ENCODE measurements at places on chromosomes 12 and 14.
A peak's percentile ranks its signal among the peaks of the same experiment; 100 is the strongest.

DNA sequence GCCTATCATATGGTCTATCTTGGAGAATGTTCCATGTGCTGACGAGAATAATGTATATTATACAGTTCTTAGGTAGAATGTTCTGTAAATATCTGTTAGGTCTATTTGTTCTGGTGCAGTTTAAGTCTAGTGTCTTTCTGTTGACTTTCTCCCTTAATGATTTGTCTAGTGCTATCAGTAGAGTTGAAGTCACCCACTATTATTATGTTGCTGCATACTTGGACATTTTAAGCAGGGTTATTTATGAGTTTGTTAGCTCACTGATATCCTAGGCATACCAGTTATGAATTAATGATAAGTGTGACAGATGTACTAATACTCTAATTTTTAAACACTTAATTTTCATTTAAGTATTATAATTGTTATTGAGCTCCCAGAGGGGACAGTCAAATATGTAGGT is 292.5 kb downstream of the AKAP6 start:
- no peak for DNase-seq

- no peak for DNase-seq
These were observed 10.3 kb downstream of the TESPA1 start for GRCh38 chr12:54974279-54974678.

- DNase-seq, result no peak
These were observed 345.0 kb downstream of the LRIG3 start for GRCh38 chr12:58575256-58575655.

- DNase-seq, result no peak
These were observed 980.1 kb downstream of the NRXN3 start for GRCh38 chr14:79150226-79150625.

DNA sequence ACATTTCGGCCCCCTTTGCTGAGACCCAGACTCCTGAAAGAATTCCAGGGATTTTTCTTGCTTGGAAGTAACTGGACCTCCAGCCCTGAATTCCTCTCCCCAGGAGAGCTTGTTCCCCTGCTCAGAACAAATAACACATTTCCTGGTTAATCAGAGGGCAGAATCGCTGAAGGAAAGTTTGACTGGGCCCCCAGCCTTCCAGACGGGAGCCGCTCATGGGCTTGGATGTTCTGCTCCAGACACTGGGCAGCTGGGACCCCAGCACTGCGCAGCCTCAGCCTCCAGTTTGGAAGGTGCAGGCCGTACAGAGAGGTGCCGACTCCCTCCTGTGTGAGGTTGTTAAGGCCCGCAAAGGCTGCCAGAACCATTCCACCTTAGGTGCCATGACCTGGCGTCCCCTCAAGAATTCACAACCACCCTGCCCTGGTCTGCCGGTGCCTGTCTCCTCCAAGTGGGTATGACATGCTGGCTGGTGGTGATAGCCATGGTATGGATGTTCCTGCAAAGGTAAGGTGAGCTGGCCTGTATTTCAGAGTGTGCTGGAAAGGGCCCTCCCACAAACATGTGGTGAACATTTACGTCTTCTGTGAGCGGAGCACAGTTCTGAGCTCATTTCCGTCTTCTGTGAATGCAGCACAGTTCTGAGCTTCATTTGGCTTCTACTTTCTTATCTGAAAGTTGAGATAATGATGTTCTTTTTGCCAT is 5.1 kb upstream of the LTBP2 start:
- no peak for DNase-seq

GRCh38 chr12:1529862-1530591 is 64.4 kb downstream of the FBXL14 start:
- no peak for DNase-seq

DNA sequence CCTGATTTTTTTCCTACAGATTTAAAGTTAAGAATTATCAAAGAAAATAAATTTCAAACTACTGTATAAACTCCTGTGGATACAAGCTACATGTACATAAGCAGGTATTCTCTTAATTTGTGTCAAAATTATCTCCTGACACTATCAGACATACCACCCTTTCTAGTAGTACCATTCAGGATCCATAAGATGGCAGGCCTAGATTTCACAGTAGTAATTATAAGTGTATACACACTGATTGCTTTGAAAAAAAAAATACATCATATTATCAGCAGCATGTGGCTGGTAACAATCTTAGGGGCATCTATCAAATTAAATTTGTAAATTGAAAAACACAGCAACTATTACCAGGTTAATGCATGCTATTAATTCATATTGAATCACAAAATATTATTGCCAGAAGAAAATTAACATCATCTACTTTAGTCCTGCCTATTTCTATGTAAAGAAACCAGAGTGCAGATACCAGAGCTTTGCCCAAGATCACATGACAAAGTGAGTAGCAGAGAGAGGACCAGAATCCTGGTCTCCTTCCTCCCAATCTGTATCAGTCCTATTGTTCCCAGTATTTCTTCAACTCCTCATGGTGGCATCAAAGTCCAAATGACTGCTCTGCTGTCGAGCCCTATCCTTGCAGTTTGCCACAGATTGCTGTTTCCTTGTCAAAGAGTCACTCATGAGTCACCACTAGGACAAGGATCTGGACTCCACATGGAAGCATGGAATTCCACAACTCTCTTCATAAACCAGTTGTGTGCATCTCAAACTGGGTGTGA is 27.7 kb upstream of the CALM1 start:
- DNase-seq, result peak; percentile 60

DNA sequence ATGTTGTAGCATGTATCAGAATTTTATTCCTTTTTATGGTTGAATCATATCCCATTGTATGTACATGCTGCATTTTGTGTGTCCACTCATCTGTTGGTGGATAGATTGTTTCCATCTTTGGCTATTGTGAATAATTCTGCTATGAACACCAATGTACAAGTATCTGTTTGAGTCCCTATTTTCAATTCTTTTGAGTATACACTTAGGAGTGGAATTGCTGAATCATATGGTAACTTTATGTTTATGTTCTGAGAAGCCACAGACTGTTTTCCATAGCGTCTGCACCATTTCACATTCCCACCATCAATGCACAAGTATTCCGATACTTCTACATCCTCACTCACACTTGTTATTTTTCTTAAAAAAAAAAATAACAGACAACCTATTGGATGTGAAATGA is 91.5 kb downstream of the ARF6 start:
- DNase-seq, result no peak

DNA sequence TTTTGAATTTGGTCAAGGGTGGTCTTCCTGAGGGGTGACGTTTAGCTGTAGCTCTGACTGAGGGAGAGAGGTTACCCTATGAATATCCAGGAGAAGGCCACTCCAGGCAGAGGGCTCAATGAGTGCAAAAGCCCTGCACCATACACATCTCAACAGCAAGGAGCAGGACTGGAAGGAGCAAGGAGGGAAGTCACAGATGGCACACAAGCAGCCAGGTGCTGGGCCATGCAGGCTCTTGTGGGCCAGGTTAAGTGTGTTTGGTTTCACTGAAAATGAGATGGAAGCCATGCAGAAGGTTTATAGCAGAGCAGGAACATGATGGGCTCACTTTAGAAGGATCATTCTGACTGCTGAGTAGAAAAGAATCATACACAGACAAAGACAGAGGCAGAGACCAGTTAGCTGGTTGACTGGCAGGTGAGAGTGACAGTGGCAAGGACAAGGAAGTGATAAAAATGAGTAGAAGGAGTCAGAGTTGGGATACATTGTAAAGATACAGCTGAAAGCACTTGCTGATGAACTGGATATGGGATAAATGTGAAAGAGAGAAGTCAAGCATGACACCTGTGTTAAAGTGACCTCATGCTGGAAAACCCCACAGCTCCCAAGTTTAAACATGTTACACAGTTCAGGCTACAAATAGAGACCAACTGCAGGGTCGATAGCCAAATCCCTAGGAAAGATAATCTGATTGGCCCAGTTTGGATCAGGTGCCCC is 81.2 kb downstream of the PRKD1 start:
- no peak for DNase-seq

- DNase-seq, result no peak
These were observed at the start of gene HOTAIR for GRCh38 chr12:53974084-53975063. TSS of gene HOTAIR (minus strand) at chr12:53974954.

- no peak for DNase-seq
These were observed 46.5 kb downstream of the LRCOL1 start for GRCh38 chr12:132563911-132564310.

GRCh38 chr12:68349921-68350606 is 17.9 kb upstream of the MDM1 start:
- no peak for DNase-seq
